ENCODE measurements at places on chromosomes 5 and 9.
A peak's percentile ranks its signal among the peaks of the same experiment; 100 is the strongest.

DNA sequence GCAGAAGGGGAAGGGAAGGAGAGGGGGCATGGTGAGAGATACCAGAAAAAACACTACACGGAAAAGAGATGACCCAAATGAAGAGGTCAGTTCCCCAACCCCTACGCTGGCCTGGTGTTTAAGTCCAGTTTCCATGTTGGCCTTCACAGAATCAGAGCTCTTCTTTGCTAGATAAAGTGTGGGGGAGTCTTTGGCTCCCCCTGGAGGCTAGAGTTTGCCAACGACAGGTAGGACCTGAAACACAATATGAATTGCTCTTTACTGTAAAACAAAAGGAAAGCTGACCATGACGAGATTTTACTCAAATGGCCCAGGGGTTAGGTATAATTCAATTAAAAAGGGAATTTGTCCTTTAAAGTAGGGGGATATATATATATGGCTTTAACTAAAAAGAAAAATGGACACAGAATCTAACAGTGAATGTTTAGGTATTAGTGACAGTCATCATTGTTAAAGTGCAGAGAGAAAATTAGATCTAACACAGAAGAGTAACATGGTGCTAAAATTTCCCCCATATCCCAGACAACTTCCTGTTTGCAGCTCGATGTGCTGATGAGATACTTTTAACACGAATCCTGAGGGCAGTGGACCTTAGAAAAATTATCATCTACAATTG, 92.0 kb downstream of the SV2C start:
- peak; percentile 28 for DNase-seq

DNA sequence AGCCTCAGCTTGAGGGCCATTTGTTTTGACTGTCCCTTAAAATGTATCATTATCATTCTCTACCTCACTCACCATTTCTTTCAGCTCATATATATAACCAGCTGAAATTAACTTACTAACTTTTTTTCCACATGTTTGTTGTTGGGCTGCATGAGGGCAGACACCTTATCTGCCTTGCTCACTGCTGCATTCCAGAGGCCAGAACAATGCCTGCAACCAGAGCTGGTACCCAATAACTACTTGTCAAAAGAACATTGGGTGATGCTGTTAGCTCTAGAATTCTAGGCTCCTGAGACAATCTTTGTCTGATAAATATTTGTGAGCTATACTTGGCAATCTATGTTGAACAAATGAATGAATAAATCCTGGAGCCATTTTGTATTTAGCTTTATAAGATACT, 68.3 kb downstream of the HTR4 start:
- no peak for DNase-seq

DNA sequence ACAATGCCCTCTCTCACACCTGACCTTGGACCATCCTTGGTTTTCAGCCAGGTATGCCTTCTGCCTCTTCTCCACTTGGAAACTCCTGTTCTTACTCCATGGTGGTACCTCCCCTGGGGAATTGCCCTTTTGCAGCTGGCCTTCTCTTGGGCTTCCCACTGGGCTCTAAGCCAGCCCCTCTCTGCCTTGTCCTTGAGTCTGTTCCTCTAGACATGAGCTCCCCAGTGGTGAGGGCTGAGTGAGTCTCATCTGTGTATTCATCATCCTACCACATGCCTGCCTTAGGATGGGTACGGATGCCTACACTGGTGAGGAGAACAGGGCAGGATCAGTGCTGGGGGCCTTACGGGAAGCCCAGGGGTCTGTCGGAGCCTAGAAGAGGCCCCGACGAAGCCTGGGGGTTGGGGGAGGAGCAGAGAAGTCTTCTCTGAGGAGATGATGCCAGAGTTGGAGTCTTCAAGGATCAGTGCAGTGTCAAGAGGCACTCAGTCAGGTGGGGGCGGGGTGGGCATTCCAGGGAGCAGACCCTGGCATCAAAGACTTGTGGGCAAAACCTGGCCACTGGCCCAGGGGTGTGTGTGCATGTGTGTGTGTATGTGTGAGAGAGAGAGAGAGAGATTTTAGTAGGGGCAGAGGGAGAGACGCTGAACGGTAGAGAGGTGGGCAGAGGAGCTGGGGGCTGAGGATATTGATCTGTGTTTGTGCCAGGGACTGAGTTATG, 5.2 kb upstream of the CRB2 start:
- no peak for DNase-seq

DNA sequence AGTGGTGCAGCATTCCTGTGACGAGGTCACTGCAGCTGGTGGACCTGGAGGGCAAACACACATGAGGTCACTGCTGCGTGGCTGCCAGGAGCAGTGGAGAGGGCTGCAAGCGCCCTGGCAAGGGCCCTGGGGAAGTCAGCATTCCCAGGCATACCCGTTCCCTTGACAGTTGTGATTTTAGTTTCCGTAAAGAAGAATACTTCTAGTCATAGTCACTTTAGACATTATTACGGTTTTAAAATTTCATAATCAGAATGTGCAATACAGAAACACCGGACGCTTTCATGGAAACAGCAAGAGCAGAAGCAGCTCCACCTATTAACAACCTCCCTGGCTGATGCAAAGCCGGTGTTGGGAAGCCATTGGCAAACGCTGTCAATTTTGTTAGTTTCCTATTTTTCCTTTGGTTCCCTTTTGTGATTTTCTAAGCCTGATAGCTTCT, 129.8 kb downstream of the GADD45G start:
- no peak for DNase-seq

DNA sequence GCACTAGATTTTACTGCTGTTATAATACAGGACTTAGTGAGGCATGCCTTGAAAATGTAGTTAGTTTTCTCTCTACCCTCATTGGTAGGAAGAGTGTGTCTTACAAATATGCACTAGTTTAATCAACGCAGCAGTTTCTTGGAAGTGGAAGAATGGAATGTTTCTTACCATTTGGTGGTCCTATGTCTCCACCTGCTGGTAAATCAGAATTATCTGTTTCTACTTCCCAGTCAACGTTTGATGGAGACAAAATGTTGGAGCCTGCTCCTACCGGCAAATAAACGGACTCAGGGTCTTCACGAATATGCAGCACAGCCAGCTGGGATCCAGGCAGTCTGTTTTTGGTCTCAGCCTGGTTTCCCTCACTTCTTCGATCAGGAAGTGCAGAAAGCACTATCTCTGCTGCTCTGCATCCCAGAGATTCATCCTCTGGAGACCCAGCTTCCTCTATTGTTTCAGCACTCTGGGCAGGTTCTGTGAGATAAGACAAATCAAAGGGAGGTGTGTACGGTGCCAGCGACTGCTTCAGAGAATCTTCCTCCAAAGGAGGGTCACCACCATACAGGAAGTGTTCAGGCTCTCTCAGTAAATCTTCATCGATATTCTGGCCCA, 59.5 kb upstream of the PCA3 start:
- no peak for DNase-seq

- no peak for DNase-seq
Observed at GRCh38 chr5:54194318-54194717, 116.1 kb downstream of the ARL15 start.

DNA sequence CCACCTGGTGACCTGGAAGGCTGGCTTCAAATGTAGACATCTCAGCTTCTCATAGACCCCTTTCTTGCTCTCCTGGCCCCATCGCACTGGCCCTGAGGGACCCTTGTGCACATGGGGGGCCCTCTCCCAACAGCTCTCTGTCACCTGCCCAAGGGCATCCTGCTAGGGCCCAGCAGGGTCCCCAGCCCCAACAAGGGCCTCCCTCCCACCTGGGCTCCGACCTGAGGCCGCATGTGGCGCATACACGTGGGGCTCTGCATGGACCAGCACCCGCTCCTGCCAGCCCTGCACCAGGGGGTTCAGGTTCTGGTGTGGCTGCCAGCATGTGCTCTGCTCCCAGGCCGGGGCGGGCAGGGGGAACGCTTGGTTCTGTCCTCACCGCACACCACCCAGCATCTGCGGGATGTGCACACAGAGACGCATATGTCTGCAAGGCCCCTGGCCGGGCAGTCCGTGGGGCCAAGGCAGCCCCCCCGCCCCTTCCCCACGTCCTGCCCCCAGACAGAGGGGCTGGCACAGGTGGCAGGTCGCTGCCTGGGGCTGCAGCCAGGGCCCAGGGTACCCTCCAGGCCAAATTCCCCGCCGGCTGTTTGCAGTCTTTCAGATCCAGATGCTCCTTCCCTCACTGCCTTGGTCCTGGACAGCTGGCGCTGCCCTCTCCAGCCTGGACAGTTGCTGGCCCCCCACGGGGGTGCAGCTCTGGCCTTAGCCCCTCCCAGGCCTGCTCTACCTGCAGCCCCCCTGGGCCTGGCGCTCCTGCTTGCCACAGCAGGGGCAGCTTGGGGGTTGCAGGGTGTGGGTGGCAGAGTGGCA, 17.9 kb upstream of the NRARP start:
- DNase-seq, result no peak

DNA sequence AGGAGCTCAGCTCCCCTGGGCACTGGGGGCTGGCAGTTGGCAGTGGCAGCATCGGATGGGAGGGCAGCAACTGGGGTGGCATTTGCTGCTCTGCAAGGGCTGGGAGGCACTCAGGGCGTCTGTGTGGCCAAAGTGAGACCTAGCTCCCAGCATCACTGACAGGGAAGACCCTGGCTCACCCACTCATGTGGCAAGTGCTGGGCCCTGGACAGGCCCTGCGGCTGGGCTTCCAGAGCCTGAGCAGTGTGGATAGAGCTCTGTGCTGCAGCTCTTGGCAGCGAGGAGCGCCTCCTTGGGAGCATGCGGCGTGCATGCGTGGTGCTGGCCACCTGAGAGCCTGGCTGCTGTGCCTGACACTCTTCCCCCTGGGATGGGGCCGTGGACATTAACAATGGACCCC, 10.2 kb downstream of the CEP72 start:
- DNase-seq, result no peak

DNA sequence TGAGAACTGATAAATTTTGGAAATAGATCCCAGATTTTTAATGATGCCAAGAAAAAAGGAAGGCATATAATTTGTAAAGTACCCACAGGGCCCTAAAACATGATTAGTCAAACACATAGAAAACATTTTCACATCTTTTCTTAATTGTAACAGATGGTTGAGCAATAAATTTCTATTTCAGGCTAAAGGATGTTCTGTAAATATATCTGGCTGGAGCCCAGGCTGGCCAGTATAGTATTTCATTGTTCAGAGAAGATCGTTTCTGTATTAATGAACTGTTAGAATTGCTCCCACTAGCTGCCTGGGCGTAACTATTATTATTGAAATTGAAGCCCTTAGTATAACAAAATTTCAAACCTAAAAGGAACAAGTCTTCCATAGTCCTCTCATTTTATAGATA, 105.3 kb upstream of the SMC2 start:
- no peak for DNase-seq

DNA sequence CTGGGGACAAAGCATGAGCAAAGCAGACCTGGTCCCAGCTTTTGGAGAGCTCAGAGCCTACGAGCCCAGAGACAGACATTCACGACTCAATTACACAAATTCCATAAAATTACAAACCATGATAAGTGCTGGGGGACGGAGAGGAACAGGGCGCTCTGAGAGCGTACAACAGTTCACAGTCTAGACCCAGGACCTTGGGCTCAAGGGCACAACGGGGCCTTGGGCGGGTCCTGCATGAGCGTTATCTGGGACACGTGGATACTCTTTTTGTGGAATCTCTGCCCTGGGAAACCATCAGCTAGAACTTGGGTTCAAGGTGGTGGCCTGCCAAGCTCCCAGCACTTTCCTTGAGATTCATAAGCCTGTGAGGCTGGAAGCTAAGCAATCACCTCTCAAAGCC, 9.4 kb upstream of the ANXA6 start:
- no peak for DNase-seq

DNA sequence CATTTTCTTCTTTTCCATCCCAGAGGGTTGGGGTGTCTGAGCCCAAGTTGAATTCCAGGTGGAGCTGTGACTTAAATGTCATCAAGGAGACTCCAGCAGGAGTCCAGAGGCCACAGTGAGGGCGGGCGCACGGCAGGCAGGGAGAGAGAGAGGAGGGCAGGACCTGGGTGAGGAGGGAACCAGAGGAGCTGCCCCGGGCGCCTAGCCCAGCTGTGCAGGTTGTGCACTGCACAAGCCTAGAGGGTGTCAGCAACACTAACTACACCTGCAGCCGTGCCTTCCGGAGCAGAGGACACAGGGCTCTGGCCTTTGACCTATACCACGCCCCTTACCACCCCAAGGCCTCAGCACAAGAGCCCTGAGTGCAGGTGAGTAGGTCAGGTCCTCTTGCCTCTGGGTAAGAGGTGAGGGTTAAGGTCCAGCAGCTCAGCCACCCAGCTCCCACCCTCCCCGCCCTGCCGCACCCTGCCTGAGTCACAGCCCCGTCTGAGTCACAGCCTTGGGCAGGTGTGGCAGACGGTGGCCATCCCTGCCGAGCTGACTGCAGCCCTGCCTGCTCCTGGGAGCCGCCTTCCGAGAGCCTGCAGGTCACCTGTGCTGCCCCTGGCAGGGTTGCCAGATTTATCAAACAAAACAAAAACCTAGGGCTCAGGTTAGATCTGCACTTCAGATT, 6.4 kb upstream of the AGPAT2 start:
- no peak for DNase-seq

DNA sequence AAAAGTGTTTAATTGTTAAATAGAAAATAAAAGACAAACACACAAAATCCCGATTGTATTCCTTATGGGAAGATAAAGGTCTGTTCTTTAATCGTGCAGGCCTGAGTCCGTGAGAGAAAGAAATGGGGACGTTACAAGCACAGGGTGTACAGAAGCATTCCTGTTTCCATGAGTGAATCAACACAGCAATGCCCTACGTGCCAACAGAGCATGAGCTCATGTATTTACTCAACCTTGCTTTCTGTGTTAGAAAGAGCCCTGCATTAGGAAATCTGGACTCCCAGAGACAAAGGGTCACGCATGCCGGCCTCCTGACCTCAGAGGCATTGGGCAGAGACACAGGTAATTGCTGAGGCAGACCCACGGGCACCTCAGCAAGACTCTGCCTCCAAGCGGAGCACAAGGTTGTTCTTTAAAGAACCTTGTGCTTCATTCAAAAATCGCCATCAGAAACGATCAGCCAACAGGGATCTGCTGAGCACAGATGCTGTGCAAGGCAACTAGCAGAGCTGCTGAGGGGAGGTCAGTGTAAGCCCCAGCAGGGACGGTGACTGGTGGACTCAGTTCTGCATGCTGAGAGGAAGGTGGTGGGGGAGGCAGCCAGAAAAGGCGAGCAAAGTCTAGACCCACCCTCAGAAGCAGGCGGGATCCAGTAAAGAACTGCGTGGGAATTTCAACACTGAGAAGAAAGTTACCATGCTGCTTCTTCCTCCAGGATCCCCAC, 101.0 kb downstream of the TLE1 start:
- no peak for DNase-seq

DNA sequence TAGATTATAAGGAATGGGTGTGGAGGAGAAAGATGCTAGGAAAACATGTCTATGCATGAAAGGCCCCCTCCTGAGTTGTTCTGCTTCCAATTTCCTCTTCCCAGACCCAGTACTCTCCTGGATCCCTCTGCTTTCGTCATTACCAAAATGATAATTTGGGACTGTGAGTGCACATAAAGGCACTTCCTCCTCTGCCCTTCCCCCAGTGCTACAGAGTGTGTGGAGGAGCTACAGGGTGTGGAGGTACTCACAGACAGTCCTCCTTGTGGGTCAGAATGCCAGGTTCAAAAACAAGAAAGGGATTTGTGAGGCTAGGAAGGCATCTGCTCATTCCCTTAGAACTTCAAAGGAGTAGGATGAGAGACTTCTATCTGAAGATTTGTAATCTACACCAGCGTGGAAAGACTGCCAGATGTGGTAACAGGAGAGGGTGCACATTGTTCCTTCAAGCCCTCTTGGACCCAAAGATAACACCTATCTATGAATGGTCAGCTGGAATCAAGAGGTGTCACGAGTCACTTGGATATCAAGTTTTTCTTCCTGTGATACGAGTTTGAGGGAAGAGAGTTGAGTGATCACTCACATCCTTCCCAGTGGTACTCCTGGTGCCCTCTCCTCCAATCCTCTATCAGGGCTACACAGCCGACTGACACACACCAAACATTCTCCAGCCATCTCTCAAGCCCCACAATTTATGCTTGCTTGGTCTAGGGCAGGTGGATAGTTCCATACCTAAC, 201.1 kb downstream of the EPB41L4A start:
- DNase-seq, result no peak

- no peak for DNase-seq
Observed at GRCh38 chr9:92158097-92158601, 42.9 kb upstream of the SPTLC1 start.
